ENCODE measurements at places on chromosomes 4 and X.

GRCh38 chrX:86263526-86263925 lies 115.3 kb downstream of the DACH2 start:
- no peak for DNase-seq

- DNase-seq = no peak
Observed at GRCh38 chr4:188434643-188435042, 295.4 kb downstream of the TRIML1 start.

DNA sequence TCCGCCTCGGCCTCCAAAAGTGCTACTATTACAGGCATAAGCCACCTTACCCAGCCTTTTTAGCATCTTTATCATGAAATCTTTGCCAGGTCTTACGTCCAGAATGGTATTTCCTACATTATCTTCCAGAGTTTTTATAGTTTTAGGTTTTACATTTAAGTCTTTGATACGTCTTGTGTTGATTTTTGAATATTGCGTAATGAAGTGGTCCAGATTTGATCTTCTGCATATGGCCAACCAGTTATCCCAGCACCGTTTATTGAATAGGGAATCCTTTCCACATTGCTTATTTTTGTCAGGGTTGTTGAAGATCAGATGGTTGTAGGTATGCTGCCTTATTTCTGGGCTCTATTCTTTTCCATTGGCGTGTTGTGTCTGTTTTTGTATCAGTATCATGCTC lies 349.6 kb downstream of the KCTD8 start:
- no peak for DNase-seq

- DNase-seq = no peak
Observed at GRCh38 chr4:914531-914930, 17.6 kb downstream of the GAK start.

DNA sequence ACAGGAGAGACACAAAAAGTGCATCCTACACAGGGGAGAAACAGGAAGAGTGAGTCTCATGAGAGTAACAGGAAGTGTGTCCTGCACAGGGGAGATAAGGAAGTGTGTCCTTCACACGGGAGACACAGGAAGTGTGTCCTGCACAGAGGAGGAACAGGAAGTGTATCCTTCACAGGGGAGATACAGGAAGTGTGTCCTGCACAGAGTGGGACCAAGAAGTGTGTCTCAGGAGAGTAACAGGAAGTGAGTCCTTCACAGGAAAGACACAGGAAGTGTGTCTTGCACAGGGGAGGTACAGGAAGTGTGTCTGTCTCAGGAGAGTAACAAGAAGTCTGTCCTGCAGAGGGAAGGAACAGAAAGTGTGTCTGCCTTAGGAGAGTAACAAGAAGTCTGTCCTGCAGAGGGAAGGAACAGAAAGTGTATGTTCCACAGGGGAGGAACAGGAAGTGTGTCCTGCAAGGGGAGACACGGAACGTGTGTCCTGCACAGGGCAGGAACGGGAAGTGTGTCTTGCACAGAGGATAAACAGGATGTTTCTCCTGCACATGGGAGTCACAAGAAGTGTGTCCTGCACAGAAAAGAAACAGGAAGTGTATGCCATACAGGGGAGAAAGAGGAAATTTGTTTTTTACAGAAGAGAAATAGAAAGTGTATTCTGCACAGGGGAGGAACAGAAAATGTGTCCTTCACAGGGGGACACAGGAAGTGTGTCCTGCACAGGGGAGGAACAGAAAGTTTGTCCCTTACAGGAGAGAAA lies 102.0 kb downstream of the ARSF start:
- DNase-seq = no peak

GRCh38 chrX:26146024-26146423 lies 7.9 kb downstream of the MAGEB18 start:
- no peak for DNase-seq

DNA sequence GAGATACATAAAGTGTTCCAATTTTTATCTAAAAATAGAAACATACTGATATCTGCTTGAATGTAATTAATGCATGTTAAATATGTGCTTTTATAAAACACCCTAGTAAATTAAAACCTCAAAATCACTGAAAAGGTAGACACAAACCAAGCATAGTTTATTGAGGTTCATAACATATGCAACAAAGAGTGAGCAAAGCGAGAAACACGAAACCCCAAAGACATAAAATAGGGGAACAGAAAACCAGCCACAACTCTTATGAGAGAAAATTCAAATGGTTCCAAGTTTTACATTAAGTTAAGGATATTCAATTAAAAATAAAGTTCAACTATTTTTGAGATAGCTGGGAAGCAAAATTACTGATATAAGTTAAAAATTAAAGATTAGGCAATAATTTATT lies 336.4 kb upstream of the AGA start:
- DNase-seq = no peak

- DNase-seq = no peak
Observed at GRCh38 chrX:43805579-43805978, 76.7 kb downstream of the MAOB start.

DNA sequence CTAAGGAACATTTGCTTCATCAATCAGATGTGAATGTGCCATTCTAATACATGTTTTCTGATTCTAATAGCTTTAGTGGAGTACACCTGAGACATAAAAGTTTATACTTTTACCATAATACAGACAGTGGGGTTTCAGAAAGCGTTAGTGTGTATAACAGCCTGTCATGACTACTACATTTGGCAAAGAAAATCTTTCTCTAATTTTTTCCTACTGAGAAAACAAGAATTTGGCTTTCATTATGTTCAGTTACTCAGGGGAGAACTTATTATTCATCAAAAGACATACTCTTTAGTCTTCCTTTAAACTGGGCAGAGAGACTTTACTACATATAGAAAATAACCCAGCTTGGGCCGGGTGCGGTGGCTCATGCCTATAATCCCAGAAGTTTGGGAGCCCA lies 104.9 kb downstream of the PCDH18 start:
- DNase-seq = no peak

GRCh38 chr4:81165861-81166430 lies 49.1 kb downstream of the PRKG2 start:
- DNase-seq = no peak

DNA sequence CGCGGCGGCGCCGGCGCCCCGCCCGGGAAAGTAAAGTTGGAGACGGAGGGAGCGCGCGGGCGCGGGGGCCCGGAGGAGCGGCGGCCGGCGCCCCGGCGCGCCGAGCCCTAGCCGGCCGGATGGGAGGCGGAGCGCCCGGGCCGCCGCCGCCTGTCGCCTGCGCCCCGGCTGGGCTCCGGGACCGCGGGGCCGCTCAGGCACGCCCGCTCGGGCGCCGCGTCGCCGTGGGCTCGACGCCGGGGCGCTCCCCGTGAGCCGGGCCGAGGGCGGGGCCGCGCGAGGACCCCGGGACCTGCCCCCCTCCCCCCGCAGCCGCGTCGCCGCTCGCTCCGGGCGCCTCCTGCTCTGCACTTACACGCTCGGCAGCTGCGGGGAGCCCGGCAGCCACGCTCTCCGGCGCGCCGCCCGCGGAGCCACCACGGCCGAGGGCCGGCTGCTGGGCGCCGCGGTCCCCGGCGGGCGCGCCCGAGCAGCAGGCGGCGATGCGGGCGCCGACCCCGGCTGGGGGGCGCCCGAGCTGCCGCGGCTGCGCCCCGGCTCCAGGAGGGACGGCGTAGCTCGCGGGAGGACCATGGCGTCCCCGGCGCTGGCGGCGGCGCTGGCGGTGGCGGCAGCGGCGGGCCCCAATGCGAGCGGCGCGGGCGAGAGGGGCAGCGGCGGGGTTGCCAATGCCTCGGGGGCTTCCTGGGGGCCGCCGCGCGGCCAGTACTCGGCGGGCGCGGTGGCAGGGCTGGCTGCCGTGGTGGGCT lies at the start of gene ADRA2C:
Gene ADRA2C, plus strand, starts transcription at position 350 of the 749 bp plus-strand sequence. Its CDS starts 222 bp downstream, at position 572.
- DNase-seq = peak; percentile 95

DNA sequence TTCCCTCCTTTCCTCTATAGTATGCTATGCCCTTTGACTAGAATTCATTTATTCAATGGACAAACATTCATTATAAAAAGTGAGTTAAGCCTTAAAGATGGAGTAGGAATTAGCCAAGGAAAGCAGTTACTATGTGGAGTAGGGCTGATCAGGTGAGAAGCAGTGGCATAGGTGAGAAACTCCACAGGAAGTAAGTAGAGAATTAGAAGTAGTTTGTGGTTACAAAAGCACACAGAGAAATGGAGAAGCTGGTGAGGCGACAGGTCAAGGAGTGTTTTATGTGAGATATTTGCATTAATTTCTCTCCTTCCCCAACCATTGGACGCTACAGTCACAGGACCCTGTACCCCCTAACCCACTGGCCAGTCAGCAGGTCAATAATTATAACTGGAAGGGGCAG lies 30.6 kb downstream of the SETD7 start:
- DNase-seq = no peak

DNA sequence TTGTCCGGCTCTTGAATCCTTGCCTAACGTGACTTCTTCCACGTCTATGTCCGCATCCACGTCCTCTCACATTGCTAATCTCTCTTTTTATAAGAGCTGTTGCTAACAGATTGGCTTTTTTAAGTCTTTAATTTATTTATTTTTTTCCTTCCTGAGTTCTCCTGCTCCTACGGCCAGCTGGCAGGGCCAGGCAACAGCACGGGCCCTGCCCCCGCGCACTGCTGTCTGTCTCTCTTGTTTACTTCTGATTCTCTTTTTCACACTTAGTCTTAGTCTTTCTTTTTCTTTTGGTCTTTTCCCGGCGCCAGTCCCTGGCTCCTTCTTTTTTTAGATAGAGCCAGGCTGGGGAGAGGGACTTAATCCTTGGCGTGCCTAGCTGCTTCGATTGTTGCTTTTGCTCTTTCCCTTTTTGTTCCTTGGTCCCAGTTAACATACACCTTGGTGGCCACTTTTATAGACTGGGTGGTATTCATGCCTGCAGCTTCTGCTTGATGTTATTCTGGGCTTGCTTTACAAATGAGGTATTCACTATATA lies 53.2 kb upstream of the RBMX start:
- no peak for DNase-seq

- no peak for DNase-seq
Observed at GRCh38 chrX:632366-633042, 1.9 kb downstream of the SHOX start.

DNA sequence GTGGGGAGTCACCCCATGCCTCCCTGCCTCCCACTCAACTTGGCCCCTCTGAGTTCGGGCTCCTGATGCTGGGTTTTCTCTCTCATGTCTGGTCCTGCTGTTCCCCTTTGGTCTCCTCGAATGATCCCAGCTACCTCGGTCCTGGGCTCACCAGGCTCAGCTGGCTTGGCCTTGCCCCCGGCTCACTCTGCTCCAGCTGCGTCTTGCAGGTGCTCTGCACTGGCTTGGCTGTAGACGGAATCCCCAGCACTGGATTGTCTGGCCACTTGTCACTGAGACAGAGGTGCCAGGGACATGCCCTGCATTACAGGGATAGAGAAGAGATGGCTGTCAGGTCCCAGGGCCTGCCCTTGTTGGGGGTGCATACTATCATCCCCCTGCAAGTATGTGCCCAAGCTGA lies 41.6 kb upstream of the NYX start:
- DNase-seq = no peak

- DNase-seq = no peak
Observed at GRCh38 chrX:48475296-48475695, 703 bp upstream of the FTSJ1 start.

DNA sequence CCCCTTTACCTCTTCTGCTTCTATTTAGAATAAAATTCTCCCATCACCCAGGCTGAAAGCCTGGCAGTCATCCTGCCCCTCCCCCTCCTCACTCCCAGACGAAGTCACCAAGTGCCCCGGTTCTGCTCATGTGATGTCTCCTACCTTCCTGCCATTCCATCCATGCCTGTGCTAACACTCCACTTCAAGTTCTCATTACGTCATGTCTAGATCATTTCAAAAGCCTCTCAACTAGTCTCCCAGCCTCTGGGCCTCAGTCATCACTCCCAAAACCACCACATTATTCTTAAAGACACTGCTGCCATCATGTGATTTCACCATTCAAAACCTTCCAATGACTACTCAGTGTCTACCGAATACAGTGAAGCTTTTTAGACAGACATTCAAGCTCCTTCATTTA lies 17.2 kb upstream of the HOPX start:
- DNase-seq = no peak

- DNase-seq = no peak
Observed at GRCh38 chr4:185068837-185069236, 50.5 kb downstream of the HELT start.

DNA sequence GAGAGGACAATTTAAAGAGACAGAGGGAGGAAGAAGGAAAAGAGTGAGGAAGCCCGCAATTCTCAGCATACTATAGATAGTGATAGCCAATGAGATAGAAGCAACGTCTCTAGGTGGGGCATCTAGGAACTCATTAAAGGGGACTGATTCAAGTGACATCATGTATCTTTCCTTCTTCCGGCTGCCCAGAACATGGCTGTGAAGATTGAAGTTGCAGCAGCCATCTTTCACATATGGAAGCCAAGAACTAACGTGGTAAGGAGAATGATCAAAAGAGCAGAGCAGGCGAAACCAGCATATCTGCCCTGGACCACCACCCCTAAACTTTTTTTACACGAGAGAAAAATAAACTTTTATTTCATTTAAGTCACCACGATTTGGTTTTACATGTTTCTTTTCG lies 133.8 kb downstream of the DDX53 start:
- DNase-seq = no peak

- DNase-seq = no peak
Observed at GRCh38 chr4:121728798-121729226, 32.0 kb upstream of the ANXA5 start.

DNA sequence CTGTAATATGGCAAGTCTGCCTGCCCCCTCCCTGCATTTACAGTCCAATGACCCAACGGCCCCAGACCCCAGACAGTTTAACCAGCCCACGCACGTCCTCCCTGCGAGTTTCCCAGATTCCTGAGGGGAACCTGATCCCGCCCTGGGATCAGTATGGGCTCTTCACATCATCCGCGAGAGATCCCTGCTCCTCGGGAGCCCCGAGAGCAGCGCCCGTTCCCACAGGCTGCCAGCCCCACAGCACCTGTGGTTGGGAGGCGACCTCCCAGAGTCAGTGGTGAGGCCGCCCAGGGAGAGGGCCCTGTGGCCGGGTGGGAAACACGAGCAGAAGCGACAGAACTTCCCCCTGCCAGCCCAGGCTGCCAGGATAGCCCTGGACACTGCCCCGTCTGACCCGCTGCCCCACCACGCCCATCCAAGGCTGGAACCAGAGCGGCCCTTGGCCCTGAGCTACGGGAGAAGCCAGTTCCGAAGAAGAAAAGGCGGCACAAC lies 32.8 kb downstream of the TSC22D3 start:
- DNase-seq = no peak

DNA sequence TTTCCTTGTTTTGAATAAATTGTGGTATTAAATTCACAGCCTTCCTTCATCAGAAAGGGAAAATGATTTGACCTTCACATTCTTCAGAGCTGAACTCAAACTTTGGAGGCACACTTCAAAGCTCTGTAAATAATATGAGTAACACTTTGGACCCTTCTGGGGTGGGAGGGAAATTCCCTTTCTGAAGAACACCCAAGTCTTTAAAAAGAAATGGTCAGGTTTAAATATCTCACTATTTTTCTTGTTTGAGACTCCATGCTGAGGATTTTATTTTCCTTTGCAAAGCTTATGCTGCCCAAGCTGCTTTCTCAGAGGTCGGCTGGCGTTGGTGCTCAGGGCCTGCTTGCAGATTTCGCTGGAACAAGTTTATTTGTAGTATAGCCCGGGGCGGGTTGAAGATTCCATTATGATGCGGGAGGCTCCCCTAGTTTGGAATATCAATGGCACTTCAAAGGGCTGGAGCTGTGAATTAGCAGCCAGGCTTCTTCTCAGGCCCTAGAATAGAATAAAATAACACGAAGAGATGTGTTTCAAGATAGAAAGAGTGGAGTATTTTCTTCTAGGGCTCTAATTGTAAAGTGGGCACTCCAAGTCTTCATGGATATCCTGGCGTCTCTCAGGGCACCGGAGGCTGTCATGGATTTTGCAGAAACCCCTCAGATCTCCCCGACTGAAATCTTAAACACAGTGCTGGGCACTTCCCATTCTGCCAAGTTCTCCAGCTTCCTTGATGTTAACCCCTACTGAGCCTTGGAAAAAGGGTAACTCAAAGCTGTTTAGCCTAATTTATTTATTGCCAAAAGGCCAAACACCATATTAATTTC lies 315.6 kb downstream of the GPAT3 start:
- DNase-seq = no peak
